NCI-H1930 (cell line): ENCODE measurements at places on chromosomes 7 and 10.

- DNase-seq, result no peak
Observed at GRCh38 chr10:103748020-103748419, 107.4 kb downstream of the SH3PXD2A start.

DNA sequence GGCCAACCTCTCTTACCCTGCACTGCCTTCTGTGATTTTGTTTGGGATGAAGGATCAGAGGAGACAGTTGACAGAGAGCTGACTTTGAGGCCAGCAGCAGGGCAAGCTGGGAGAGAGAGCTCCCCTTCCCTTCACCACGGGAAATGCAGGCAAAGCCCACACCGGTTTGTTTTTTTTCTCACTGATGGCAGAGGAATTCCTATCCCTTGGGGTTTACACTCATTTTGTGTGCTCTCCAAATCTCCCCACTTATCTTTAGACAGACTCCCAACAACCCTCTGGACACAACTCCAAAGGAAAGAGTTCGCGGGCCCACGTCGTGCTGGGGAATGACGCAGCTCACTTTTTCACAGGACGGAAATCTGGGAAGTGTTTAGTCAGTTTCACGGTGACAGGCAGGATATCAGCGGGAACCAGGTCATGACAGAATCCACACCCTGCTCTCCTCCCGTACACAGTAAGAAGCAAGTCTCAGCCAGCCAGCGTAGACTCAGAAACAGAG lies 68.3 kb upstream of the FAM171A1 start:
- no peak for DNase-seq

DNA sequence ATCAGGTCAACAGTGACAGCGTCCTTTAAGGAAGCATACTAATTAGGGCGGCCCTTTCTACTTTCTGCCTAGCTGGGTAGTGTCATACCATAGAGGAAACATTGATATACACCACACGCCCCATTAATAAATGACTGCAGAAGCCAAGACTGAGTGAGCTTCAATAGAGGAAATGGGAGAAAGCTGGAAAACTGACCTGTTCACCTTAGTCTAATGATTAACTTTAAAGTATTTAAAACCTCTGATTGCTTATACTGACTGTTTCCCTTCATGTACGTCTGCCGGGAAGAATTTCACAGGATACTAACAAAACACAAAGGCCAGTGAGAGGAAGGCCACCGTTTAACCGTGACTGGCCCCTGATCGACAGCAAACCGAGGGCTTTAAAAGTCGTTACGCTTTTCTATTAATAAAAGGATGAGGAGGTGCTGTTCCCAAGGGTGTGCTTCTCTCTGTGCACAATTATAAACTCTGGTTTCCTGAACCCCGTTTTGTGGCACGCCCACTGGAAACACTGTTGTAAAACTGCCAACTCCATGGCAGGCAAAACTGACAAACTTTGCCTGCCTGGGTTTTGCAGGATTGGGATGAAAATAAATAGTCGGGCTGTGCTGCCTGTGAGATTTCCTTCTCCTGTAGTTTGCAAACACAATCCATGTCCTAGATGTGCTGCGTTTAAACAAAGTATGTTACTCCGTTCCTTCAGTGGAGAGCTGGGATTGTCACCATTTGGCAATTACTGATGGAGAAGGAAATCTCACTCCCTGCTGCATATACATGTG lies 137.6 kb downstream of the NRP1 start:
- no peak for DNase-seq

DNA sequence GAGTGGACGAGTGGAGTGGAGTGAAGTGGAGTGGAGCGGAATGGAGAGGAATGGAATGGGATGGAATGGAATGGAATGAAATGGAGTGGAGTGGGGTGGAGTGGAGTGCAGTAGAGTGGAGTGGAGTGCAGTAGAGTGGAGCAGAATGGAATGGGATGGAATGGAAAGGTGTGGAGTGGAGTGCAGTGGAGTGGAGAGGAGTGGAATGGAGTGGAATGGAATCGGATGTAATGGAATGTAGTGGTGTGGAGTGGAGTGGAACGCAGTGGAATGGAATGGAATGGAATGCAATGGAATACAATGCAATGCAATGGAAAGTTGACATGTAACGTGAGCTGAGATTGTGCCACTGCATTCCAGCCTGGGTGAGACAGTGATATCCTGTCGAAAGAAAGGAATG lies 46.4 kb downstream of the ZNF716 start:
- no peak for DNase-seq

GRCh38 chr10:122010405-122011050 lies 21.6 kb downstream of the TACC2 start:
- no peak for DNase-seq
